Activated CD4-positive, alpha-beta T cell treated with anti-CD3 and anti-CD28 coated beads, Interleukin-2, amount 10 ng/mL, durations not matched to agents 7 days and 5 days (primary cell): ENCODE measurements at places on chromosomes 7 and 10. TPM values are rescaled to one million over a fixed set of nuclear protein-coding genes. Genes with fewer than 3 reads are reported as not detected.

DNA sequence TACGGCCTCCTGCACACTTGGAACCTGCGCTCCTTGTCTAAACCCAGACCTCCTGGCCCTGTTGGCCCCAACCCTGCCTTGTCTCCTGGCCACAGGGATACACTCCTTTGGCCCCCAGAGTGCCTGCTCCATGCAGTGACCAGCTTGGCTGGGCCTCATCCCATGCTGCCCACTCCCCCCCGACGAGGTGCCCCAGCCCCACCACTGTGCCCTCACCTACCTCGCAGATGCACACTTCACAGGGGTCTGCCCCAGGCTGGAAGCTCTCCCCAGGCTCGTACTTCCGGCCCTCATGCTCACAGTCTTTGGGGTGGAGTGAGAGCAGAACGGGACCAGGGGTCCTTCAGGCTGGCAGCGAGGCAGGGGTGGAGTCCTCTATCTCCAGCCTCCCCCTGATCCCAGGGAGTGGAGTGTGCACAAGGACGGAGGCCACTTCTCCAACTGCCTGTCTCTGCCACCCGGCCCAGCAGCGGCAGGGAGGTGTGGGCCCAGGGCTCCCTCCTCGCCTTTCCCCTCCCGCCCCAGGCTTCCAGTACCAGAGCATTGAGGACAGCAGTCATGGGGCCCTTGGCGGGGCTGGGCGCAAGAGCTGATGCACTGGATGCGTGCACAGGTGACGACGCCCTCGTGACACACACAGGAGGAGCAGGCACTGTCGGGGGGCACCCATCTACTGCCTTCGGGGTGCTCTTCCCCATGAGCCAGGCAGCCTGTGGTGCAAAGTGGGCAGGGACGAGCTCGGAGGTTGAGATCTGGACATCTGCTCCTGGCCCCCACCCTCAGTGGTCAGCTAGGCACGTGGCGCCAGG, 22.1 kb downstream of the ATP6V1F start:
- H3K4me3 ChIP-seq = no peak overlapping the region
- H3K27ac ChIP-seq = no peak overlapping the region
- no peaks in the 10 kb centered on the region for H3K36me3 ChIP-seq

DNA sequence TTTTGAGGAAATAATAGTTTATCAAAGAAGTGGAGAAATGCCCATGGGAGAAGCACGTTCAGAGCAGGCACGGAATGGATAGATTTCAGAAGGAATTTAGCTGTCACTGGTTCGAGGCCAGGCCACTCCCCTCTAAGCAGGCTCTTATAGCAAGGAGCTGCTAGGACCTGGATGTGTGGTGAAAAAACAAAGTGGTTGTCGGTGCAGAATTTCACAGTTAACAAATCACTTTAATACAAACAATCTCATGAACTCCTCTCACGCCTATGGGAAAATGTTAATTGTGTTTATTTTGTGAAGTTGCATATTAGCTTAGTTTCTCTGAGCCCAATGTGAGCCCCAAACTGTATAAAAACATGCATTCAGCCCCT, 176.3 kb downstream of the PKD1L1 start:
- H3K27me3 ChIP-seq = peaks cover 2% of the 10 kb centered on the region
- DNase-seq = no peak
- no peaks in the 10 kb centered on the region for H3K36me3 ChIP-seq
- H3K27ac ChIP-seq = no peak overlapping the region
- no peak overlapping the region for H3K4me3 ChIP-seq

DNA sequence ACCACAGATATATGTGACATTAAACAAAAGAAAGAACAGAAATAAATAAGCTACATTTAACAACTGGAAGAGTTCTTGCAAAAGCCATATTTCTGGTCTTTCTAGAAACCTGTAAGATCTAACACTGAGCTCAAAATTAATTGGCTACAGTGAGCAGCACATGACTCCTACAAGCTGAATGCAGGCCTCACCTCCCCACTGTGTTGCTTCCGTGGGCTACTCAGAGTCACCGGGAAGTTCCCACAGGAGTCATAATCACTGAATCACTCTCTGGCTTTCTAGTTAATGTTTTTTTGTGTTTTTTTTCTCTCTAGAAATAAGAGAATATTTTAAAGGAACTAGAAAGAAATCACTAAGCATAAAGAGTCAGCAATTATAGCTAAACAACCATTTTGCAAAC, 10.2 kb upstream of the MRPS24 start:
- no peaks in the 10 kb centered on the region for H3K27me3 ChIP-seq
- no peak overlapping the region for H3K27ac ChIP-seq
- H3K36me3 ChIP-seq = peaks cover 50% of the 10 kb centered on the region
- H3K4me1 ChIP-seq = no peaks in the 10 kb centered on the region
- H3K4me3 ChIP-seq = no peak overlapping the region
- DNase-seq = no peak

GRCh38 chr10:88526501-88527105, 56.5 kb downstream of the RNLS start:
- no peaks in the 10 kb centered on the region for H3K36me3 ChIP-seq
- DNase-seq = no peak
- no peak overlapping the region for H3K4me3 ChIP-seq
- H3K4me1 ChIP-seq = no peaks in the 10 kb centered on the region

DNA sequence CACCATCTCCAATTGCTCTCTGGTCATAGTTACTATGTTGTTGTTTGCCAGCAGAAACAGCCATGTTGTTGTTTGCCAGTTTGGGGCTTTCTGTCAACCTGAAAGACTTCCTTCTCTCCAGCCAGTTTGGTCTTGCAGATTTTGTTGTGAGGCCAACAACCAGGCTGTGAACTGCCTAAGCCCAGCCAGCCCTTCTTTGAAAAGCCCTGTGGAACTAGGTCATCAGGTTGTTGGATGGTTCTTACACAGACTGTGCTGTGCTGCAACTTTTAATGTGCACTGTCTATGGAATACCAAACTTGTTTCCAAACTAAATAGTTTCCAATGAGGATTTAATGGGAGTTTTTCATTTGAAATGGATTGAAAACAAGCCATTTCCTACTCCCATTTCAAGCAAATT, 592.7 kb upstream of the GALNT17 start:
- H3K36me3 ChIP-seq = no peaks in the 10 kb centered on the region
- no peak overlapping the region for H3K4me3 ChIP-seq
- no peaks in the 10 kb centered on the region for H3K27me3 ChIP-seq
- no peak overlapping the region for H3K27ac ChIP-seq

Gene NDUFA5
- 45.4 TPM for total RNA-seq

DNA sequence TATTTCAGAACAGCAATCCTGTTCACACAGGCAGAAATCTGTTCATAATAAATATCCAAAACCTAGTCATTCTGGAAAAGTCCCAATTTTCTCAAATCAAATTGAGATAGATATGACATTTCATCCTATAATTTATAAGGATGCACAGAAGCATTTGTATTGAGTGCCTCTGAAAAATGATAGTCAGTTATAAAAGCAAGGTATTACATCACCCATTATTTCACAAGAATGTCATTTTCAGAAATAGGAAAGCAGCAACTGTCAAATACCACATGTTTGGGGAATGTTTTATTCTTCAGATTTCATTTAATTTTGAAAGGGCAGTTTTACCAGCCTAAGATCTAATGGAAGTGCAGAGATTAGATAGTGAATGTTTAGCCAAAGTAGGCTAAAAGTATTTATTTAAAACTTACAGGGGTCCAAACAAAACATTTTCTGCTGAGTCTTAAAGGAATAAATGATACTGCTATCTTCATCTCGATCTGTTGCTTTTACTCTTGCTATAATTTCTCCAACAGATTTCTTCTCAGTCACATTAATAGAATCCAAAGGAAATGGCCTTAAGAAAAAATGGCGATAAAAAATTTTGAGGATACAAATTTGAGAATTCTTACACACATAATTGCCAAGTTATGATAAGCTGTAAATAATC, 185.8 kb downstream of the HGF start:
- H3K4me1 ChIP-seq = no peaks in the 10 kb centered on the region
- H3K4me3 ChIP-seq = no peak overlapping the region
- H3K27ac ChIP-seq = no peak overlapping the region

DNA sequence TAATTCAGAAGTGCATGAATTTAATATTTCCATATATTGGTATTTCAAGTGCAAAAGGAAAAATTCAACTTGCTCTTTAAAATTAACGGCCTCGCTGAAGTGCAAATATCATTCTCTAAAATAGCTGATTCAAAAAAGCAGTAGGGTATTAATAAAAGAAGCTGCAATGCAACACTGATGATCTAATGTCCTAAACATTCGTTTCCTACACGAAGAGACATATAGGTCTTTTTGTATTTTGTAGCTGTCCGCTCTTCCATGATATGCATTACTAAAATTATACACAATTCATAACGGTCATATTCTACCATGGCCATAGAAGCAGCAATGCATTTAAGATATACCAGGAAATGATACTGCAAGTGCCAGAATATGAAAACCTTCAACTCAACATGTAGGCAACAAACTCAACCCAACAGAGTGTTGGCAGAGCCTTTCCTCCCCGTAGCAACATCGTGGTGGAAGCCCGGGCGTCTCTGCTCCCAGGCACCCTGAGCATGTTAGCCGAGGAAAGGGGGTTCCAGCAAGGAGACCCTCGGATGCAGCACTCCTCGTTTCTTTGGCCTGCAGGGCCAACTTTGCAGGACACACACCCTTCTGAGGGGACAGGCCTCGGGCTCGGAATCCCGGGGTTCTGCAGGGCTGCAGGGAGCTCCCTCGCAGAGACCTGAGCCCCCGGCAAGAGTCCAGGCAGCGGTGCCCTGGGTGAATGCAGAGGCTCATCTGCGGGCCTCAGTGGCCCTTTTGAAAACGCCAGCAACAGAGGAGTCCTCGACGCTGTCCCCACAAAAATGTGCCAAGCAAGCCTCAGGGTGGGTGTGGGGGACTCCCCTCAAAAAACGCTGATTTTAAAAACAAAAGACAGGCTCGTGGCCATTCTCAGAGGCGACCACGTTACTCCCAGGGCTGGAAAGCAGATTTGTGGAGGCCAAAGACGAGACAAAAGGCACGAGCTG, 1.6 kb downstream of the FAM171A1 start:
- peak overlapping the region; percentile 73 for H3K4me3 ChIP-seq
- H3K27ac ChIP-seq = peak overlapping the region; percentile 64
- DNase-seq = no peak
- no peaks in the 10 kb centered on the region for H3K36me3 ChIP-seq

- DNase-seq = no peak
- H3K36me3 ChIP-seq = no peaks in the 10 kb centered on the region
- H3K27ac ChIP-seq = no peak overlapping the region
Measured at GRCh38 chr10:42941295-42941644, 135.6 kb upstream of the RET start.

Gene AKR1C8
- 0.27 TPM for total RNA-seq

- H3K4me1 ChIP-seq = no peaks in the 10 kb centered on the region
- peaks cover 8% of the 10 kb centered on the region for H3K27me3 ChIP-seq
- H3K27ac ChIP-seq = no peak overlapping the region
- no peak for DNase-seq
Measured at GRCh38 chr10:27949528-27950241, 49.2 kb downstream of the ODAD2 start.

DNA sequence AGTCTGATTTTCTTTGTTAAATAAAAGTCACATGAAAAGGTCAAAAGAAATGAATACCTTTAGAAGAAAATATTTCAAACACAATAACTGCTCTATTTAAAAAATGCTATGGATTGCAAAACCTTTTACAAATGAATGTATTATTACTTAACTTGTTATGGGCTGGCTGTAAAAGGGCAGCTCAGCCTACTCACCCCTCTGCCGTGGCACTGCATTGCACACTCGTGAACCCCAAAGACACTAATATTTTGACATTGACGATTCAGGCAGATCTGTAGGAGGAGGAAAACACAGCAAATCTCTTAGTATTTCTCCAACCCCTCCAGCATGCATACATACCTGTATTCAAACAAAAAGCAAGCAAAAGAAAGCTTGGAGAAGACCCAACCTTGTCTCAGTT, 149.5 kb downstream of the FANK1 start:
- H3K27ac ChIP-seq = no peak overlapping the region
- H3K4me1 ChIP-seq = peaks cover 11% of the 10 kb centered on the region
- H3K27me3 ChIP-seq = no peaks in the 10 kb centered on the region
- no peak overlapping the region for H3K4me3 ChIP-seq

- no peak for DNase-seq
- H3K27me3 ChIP-seq = peaks cover 7% of the 10 kb centered on the region
- no peak overlapping the region for H3K27ac ChIP-seq
- H3K36me3 ChIP-seq = no peaks in the 10 kb centered on the region
Measured at GRCh38 chr7:6350433-6351058, 78.1 kb upstream of the CYTH3 start.

Gene FAM241B
- 4.2 TPM for total RNA-seq

Gene SPACDR
- total RNA-seq = 4.1 TPM

GRCh38 chr7:36100634-36101033, 52.4 kb upstream of the EEPD1 start:
- peaks cover 2% of the 10 kb centered on the region for H3K27me3 ChIP-seq
- no peak overlapping the region for H3K27ac ChIP-seq
- H3K4me1 ChIP-seq = no peaks in the 10 kb centered on the region
- no peak for DNase-seq
- no peak overlapping the region for H3K4me3 ChIP-seq
- H3K36me3 ChIP-seq = no peaks in the 10 kb centered on the region

DNA sequence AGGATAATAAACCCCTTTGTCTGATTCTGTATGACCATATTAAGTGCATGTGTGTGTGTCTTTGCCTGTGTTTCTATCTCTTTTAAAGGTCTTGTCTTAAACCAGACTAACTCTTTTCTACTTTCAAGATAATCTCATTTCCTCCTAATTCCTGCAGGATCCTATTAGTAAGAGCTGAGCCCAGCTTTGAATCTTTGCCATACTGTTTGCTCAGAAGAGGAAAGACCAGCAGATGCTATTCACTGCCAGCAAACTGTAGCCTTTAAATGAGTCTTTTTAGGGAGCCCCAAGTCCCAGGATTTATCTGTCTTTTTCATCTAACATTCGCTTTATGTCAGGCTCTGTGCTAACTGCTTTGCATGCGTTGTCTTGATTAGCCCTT, 2.9 kb downstream of the GPR158 start:
- H3K4me3 ChIP-seq = no peak overlapping the region
- no peak overlapping the region for H3K27ac ChIP-seq
- peaks cover 6% of the 10 kb centered on the region for H3K36me3 ChIP-seq
- peaks cover 48% of the 10 kb centered on the region for H3K27me3 ChIP-seq

GRCh38 chr7:39102234-39102633, 124.5 kb downstream of the POU6F2 start:
- peaks cover 2% of the 10 kb centered on the region for H3K27me3 ChIP-seq
- H3K27ac ChIP-seq = no peak overlapping the region
- H3K36me3 ChIP-seq = no peaks in the 10 kb centered on the region
- H3K4me1 ChIP-seq = no peaks in the 10 kb centered on the region
- DNase-seq = no peak

- H3K27me3 ChIP-seq = no peaks in the 10 kb centered on the region
- H3K4me3 ChIP-seq = no peak overlapping the region
- no peak overlapping the region for H3K27ac ChIP-seq
- no peaks in the 10 kb centered on the region for H3K36me3 ChIP-seq
Measured at GRCh38 chr7:19464241-19464640, 244.6 kb downstream of the POLR1F start.

GRCh38 chr10:33067481-33067880, 109.5 kb upstream of the ITGB1 start:
- H3K27ac ChIP-seq = no peak overlapping the region
- H3K27me3 ChIP-seq = no peaks in the 10 kb centered on the region
- H3K4me3 ChIP-seq = no peak overlapping the region
- no peak for DNase-seq
- no peaks in the 10 kb centered on the region for H3K4me1 ChIP-seq

GRCh38 chr7:29405891-29406290, 157.7 kb upstream of the PRR15 start:
- no peak overlapping the region for H3K4me3 ChIP-seq
- no peaks in the 10 kb centered on the region for H3K4me1 ChIP-seq
- peaks cover under 1% of the 10 kb centered on the region for H3K27me3 ChIP-seq
- no peaks in the 10 kb centered on the region for H3K36me3 ChIP-seq

Gene HECW1
- total RNA-seq = not detected

Gene VPS37D
- 0.25 TPM for total RNA-seq

GRCh38 chr10:30062090-30062489, 2.7 kb upstream of the JCAD start:
- H3K27ac ChIP-seq = no peak overlapping the region
- H3K36me3 ChIP-seq = peaks cover 3% of the 10 kb centered on the region
- H3K4me1 ChIP-seq = peaks cover 7% of the 10 kb centered on the region
- no peak overlapping the region for H3K4me3 ChIP-seq
- peaks cover 66% of the 10 kb centered on the region for H3K27me3 ChIP-seq
